Left lung (tissue), 14 donors: ENCODE measurements at places on chromosomes 6 and 20. TPM values are rescaled to one million over a fixed set of nuclear protein-coding genes. Genes with fewer than 3 reads are reported as not detected.

The GATA5 gene
- total RNA-seq: 0.84 TPM

The LY6G5B gene
- total RNA-seq: 13.6 TPM

The BPIFB4 gene
- not detected for total RNA-seq

The HLA-DOA gene
- total RNA-seq: 20.6 TPM

The RNF144B gene
- total RNA-seq: 60.4 TPM

The SAMD5 gene
- 11.2 TPM for total RNA-seq

The TGM3 gene
- total RNA-seq: 0.37 TPM

The IL22RA2 gene
- total RNA-seq: not detected

The CNKSR3 gene
- 13.4 TPM for total RNA-seq

The WFDC12 gene
- total RNA-seq: 0.44 TPM
